Activated T-helper 1 cell treated with anti-CD3 and anti-CD28 coated beads, Interleukin-2, amount 50 U/mL, for 16 hours (primary cell): ENCODE measurements at places on chromosomes 6 and 20.

GRCh38 chr20:35908007-35908406 is 46.3 kb downstream of the SCAND1 start:
- DNase-seq = no peak

GRCh38 chr6:110878751-110879522 is 4.4 kb downstream of the AMD1 start:
- DNase-seq = no peak

DNA sequence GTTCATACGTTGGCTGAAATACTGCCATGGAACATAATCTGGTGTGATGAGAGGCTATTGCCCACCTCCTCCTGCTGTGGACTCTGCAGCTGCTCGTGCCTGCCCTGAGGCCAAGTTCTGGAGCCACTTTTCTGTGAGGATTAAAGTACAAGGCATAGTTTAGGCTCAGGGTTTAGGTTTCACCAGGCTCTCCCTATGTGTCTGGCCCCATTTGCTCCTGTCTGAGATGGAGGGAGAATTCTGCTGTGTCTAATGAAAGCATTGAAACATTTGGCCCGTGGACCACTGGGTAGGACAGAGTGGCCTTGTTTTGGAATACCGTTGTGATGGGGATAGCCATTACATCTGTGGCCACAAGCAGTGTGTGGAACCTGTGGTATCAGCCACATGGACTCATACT is 5.9 kb downstream of the WRNIP1 start:
- no peak for DNase-seq

DNA sequence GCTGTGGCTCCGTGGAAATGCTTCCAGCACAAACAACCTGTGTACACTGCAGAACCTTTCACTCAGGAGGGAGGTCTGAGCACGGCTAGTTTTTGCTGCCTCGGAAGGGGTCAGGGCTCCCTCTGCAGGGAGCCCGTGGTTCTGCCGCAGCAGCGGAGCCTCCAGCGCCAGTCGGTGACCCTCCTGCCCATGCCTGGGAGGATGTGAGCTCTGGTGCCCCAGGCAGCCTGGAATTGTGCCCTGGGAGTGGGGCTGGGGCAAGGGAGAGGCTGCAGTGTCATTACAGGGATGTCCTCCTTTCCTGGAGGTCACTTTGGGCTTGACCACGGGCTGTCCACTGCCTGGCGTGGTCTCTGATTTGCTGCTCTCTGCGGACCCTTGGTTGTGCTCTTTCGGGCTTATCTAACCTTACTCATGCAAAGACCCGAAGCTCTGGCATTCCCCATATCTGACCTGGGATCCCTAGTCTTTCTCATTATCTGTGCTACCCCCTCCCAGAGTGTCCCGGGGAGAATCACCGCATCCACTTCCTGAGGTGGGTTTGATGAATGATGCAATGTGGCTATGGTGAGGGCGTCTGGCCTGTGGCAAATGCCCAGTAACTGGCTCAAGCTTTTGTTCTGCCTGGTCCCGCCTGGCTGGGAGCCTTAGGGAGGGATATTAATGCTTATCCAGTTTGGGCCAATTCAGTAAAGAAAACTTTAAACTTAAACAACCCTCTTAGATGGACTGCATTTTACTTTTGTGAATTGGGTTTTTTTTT is 59.6 kb upstream of the TAGAP start:
- DNase-seq = peak; percentile 59

DNA sequence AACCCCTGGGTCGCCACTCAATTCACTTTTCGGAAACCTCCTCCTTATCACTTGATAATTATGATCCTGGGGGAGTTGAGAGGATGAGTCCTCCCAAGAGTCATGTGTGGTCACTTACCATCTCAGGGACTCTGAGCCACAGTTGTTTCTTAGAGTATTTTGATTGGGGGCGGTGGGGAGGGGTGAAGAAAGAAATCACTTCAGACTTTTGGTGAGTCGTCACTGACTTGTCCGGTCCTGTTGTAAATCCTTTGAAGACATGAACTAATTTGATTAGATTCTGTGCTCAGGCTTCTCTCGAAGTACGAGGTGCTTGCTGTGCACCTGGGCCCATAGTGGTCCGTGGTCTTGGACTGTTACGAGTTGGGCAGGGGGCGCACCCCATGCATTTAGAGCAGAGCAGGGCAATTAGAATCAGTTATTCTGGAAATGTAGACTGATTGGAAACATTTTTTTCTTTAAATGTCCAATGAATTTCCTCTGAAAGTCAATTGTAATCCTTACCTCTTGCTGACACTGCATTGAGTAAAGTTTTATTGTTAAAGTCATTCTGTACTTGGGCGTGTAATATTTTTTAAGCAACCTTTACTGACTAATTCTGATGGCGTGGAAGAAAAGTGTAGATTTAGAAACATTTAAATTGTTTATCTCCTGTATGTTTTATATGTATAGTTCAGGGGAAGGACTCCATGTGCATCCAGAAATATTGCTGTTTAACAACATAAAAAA is 173.4 kb downstream of the SLC16A10 start:
- DNase-seq = no peak

DNA sequence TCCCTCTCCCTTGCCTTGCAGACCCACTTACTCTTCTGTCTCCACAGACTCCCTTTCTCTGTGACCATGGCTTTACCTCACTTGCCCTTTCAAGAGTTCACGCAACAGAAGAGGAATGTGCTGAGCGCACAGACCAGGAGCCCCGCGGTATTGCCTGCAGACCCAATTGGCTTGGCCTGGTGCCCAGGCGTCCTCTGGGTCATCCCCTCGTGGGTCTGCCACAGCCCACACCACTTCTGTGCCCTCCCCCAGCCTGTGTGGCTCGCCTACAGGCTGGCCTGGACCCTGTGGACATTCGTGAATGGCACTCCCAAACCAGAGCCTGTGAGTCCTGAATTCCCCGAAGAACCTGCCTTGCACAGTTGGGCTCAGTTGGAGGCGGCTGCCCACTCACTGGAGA is 15.3 kb upstream of the NINL start:
- no peak for DNase-seq

GRCh38 chr6:99894815-99895214 is 99.2 kb downstream of the MCHR2 start:
- DNase-seq = no peak

GRCh38 chr6:29663300-29664042 is 6.6 kb downstream of the MOG start:
- no peak for DNase-seq

- no peak for DNase-seq
These were observed 22.0 kb downstream of the TRIM27 start for GRCh38 chr6:28901831-28902230.

- no peak for DNase-seq
These were observed 28.1 kb downstream of the ALDH8A1 start for GRCh38 chr6:134921721-134922261.

DNA sequence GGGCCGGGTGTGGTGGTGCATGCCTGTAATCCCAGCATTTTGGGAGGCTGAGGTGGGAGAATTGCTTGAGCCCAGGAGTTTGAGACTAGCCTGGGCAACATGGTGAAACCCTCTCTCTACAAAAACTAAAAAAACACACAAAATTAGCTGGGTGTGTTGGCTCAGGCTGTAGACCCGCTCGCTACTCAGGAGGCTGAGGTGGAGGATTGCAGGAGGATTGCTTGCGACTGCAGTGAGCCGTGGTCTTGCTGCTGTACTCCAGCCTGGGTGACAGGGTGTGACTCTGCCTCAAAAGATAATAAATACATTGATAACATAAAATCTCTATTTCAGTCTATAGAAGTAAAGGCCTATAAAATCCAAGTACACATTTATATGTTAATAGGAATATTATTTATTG is 49.3 kb downstream of the SLC17A5 start:
- no peak for DNase-seq

DNA sequence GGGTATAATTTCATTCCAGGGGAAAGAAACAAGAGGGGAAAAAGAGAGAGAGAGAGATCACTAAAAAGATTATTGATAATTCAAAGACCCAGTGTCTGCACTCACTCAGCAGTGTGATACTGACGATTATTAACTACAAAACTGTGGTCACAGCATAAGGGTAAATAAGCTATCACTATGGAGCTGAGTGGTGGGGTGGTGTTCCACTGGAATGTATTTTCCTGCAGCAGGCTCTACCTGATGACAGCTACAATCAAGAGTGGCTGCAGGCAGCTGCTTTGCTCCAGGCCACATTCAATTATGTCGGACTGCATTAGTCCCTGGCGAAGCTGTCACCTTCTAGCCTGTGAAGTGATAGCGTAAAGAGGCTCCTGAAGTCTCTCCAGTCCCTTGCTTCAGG is 122.2 kb upstream of the TFAP2D start:
- no peak for DNase-seq

DNA sequence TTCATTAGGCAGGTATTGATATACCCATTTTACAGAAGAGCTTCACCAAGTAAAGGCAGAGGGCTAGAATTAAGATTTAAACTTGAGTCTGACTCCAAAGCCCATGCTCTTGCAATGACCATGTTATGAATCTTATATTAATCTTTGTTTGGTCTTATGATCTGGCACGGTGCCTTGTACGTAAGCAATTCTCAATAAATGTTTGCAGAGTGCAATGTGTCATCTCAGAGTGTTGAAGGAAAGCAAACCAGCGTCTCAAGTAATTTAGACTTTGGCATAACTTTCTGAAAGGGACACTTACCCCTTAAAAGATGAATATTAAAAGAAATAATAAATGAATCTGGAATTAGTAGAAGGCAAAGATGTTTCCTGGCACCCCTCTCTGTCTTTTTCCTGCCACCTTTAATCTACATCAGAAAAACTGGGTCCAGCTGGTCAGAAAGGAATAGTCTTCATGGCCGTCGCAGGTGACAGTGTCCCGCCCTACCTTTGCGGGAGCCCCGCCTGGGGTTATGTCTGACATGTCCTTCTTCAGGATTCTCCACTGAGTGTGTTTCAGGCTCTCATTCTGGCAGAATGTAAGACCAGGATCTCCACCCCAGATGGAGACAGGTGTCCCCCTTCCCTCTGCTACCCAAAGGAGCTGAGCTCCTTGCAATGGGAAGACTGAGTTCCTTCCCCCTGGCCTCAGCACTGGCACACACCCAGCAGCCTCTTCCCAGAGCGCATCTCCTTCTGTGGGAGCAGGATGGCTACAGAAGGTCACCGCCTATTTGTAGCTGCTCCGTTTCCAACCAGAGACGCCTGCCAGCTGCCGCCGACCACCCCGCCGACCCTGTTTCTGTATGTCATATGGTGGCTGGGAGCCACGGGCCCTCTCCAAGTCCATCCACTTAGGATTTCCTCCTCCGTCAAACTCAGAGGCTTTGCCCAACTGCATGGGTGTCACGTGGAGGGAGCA is 266.3 kb upstream of the ECI2 start:
- DNase-seq = no peak

GRCh38 chr20:3753501-3754275 is 13.9 kb downstream of the ADISSP start:
- DNase-seq = no peak

- no peak for DNase-seq
These were observed 75.6 kb downstream of the SAMD3 start for GRCh38 chr6:130147111-130147510.

DNA sequence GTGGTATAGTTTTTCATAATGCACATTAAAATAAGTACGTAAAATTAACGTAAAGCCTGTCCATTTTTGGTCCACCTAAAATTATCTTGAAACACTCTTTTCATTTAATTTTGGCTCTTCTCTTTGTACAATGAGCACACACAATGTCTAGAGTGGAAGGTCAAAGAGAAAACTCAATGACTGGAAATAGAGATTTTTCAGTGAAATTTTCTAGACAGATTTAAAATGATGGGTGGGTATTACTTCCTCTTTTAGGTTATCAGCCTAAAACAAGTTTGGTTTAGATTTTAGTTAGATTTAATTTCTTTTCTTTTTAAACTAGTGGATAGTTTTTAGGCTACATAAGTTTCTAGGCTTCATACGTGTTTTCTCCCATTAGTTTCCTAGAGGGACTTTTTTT is 24.9 kb downstream of the DSE start:
- DNase-seq = no peak

DNA sequence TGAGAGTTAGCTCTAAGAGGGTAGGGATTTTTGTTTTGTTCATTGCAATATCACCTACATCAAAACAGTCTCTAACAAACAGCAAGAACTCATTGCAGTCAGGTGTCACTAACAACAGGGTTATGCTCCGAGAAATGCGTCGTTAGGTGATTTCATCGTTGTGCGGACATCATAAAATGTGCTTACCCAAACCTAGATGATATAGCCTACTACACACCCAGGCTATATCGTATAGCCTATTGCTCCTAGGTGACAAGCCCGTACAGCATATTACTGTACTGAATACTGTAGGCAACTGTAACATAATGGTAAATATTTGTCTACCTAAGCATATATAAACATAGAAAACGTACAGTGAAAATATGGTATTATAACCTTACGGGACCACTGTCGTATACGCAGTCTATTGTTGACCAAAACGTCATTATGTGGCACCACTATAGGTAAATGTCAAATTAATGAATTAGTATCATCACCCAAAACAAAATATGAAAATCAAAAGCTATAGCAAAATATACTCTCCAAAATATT is 49.9 kb upstream of the TAB2 start:
- no peak for DNase-seq

GRCh38 chr6:122799916-122800686 is 11.0 kb downstream of the SMPDL3A start:
- no peak for DNase-seq

- DNase-seq = no peak
These were observed 99.6 kb downstream of the CEP57L1 start for GRCh38 chr6:109194880-109195279.

- no peak for DNase-seq
These were observed 159.4 kb upstream of the CITED2 start for GRCh38 chr6:139533573-139534471.

DNA sequence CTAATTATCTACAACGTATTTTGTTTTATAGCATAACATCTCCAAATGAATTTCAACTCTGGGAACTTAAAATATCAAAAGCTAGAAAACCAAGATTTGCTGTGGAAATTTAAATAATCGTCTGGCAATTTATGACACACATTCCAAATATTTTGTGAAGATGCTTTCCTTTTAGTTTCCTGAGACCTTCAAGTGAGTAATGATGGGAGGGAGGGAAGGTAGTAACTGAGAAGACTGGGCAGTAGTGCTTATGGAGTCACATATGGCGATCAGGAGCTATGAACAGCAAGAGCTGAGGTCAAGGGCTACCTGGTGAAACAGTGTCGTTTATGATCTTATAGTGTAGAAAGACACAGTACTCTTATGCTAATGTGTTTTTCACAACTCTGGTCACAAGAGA is 178.2 kb upstream of the THEMIS start:
- no peak for DNase-seq

DNA sequence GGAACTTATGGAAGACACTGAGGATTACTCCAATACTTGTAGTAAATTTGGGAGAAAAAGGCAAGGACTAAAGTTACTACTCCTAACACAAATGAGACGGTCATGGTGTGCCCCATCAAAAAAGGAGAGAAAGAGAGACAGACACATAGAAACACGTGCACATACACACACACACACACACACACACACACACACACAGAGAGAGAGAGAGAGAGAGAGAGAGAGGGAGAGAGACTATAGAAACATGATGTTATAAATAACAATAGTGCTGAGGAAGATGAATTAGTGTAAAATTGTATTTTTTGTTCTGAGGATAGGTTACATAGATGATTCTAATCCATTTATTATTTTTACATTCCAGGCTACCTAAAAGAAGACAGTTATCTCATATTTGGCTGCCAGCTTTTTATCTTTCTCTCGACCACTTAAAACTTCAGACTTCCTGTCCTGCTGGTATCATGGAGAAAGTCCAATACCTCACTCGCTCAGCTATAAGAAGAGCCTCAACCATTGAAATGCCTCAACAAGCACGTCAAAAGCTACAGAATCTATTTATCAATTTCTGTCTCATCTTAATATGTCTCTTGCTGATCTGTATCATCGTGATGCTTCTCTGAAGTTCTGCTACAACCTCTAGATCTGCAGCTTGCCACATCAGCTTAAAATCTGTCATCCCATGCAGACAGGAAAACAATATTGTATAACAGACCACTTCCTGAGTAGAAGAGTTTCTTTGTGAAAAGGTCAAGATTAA is 10.5 kb downstream of the PLN start:
- no peak for DNase-seq
